Gastrocnemius medialis (tissue), 4 donors: ENCODE measurements at places on chromosomes 3 and 15. TPM values are rescaled to one million over a fixed set of nuclear protein-coding genes. Genes with fewer than 3 reads are reported as not detected.

The CLDN1 gene
- 0.25 TPM for total RNA-seq

The PPP1R14D gene
- total RNA-seq = not detected

DNA sequence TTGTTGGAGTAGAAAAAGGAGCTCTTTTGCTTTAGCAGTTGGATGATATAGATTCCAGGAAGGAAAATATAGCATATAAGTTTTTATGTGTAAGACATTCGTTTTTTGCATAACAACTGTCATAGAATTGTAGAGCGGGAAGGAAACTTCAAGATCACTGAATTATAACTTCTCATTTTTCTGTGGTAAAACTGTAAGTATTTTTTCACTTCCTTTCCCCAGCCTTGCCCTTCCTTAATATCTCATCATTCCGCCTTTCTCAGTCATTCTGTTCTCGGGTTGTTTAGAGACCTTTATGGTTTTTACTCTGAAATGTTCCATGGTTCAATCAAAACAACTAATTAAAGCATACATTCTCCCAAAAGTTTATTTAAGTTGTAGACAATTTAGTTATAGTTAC is 1.1 kb downstream of the EAF2 start:
- DNase-seq = no peak
- H3K4me3 ChIP-seq = peak overlapping the region; percentile 73
- no peaks in the 10 kb centered on the region for H3K27me3 ChIP-seq
- H3K36me3 ChIP-seq = no peaks in the 10 kb centered on the region
- peaks cover 13% of the 10 kb centered on the region for H3K4me1 ChIP-seq
- H3K27ac ChIP-seq = no peak overlapping the region

The TRIM71 gene
- not detected for total RNA-seq

DNA sequence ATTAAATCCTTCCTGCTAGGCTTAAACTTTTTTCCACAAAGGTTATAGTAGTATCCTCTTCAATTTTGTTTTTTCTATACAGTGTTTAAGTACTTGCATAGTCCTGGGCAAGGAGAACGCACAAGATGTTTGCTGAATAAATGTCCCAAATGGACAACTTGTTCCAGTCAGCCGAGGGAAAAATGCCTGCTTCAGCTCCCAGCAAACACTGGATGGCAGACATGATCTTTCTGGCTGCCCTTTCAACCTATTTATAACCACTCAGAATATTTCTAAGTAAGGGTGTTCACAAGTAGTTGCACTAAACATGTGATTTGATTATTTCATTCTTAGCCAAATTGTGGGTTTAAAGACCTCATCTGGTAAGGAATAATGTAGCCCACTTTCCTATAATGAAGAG is 29.8 kb downstream of the GNB4 start:
- peaks cover 7% of the 10 kb centered on the region for H3K36me3 ChIP-seq
- no peak overlapping the region for H3K27ac ChIP-seq
- no peaks in the 10 kb centered on the region for H3K27me3 ChIP-seq
- no peak overlapping the region for H3K4me3 ChIP-seq
- DNase-seq = no peak

DNA sequence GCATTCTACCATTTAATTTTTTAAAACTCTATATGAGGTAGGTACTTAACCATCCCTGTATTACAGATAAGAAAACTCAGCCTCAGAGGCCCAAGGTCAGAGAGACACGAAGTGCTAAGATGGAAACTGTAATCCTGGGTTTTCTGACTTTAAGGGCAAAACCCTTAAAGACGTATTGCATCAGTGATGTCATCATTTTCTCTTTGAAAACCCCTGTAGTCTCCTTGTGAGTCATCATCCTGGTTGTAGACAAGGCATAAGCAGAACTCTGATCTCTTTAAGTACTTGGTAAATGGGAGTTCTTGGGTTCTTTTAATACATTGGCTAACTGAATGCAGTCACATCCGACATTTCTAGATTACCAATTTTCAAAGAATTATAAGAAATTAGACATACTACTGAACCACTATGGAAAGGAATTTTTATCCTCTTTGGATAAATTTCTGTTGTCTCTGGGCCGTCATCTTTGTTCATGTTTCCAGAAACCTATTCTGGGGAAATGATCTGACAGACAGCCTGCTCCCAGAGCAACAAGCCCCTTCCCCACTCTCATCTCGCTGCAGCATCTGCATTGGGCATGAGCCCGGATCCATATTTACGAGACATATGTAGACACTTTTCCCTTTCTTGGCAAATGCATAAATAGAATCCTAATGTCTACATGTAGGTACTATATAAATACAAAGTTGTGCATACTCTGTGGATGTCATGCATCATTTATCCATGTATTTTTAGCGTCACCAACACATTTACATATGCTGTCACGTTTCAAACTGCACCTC is 48.7 kb upstream of the MDFIC2 start:
- H3K27ac ChIP-seq = no peak overlapping the region
- H3K36me3 ChIP-seq = no peaks in the 10 kb centered on the region
- H3K27me3 ChIP-seq = no peaks in the 10 kb centered on the region
- no peak overlapping the region for H3K4me3 ChIP-seq

DNA sequence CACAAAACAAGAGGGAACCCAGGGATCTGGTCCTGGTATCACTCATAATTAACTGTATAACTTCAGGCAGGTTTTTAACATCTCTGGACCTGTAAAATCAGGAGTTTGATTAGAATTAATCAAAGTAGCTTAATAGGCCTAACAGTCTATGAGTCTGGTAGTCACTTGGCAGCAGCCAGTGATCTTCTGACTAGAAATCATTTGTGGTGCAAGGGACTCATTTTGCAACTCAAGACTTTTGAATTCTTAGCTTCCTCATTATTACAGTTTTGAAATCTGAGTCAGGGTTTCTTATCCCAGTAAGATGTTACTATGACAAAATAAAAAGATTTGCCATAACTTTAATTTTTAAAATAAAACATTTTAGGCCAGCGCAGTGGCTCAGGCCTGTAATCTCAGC is 70.8 kb downstream of the TMCC1 start:
- H3K36me3 ChIP-seq = no peaks in the 10 kb centered on the region
- H3K4me1 ChIP-seq = peaks cover 3% of the 10 kb centered on the region
- H3K27me3 ChIP-seq = no peaks in the 10 kb centered on the region
- no peak for DNase-seq
- H3K27ac ChIP-seq = no peak overlapping the region
- no peak overlapping the region for H3K4me3 ChIP-seq

DNA sequence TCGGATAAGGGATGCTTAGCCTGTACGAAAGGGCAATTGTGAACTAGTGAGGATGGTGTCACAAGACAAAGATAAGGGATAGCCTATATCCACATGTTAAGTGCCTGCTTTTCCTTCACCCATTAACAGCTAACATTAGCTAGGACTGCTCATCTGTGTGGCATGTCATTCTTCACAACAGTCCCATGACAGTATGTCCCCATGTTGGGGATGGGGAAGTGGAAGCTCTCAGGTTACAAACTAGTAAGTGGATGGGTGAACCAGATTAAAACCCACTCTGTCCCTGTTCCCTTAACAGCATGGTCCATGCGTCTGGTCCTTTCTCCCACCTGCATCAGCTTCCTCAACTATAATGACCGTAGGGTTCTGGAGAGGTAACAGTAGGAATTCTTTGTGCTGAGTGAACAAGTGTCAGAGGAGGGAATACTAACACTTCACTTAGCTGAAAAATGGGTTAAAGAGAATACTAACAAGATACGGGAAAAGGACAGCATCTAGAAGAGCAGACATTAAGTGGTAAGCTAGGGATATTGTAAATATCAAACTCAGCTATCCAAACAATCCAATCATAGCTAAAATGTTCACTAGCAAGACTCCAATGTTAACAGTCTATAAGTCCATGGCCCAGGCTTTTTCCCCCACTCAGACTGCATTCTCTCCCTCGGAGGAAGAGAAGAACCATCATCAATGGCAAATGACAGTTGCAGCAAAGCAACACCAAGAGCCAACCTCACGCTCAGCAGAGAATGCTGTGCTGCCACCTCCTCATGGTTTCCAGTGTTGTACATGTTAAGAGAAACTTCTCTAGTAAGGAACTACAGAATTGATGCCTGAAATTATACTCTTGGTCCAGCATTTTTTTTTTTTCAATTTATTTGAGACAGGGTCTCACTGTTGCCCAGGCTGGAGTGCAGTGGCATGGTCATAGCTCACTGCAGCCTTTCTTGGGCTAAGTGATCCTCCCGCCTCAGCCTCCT is 5.0 kb downstream of the RPLP1 start:
- peak overlapping the region; percentile 96 for H3K27ac ChIP-seq
- DNase-seq = peak; percentile 75
- H3K4me3 ChIP-seq = no peak overlapping the region
- H3K4me1 ChIP-seq = peaks cover 50% of the 10 kb centered on the region
- H3K27me3 ChIP-seq = no peaks in the 10 kb centered on the region

GRCh38 chr3:137766041-137766875 is 2.1 kb downstream of the SOX14 start:
- peaks cover 9% of the 10 kb centered on the region for H3K4me1 ChIP-seq
- H3K27me3 ChIP-seq = peaks cover 98% of the 10 kb centered on the region
- H3K27ac ChIP-seq = no peak overlapping the region
- H3K36me3 ChIP-seq = no peaks in the 10 kb centered on the region
- no peak for DNase-seq

DNA sequence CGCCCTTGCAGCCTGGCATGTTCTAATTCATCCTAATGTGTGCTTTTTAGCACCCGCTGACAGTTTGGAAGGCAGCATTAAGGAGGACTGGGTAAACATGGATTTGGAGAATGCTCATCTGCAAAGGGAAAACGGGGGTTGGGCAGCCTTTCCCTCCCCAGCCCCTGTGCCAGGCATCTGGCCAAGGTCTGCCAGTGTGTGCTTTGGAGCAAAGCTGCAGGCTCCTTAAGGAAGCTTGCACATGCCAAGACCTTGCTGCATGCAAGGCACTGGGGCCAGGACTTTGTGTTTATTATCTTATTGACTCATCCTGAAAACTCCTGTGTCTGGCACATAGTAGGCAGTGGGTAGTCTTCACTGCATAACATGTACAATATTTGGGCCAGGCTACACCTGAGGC is 20.1 kb downstream of the FAM3D start:
- no peaks in the 10 kb centered on the region for H3K27me3 ChIP-seq
- H3K36me3 ChIP-seq = no peaks in the 10 kb centered on the region
- DNase-seq = no peak
- no peak overlapping the region for H3K27ac ChIP-seq
- no peak overlapping the region for H3K4me3 ChIP-seq

DNA sequence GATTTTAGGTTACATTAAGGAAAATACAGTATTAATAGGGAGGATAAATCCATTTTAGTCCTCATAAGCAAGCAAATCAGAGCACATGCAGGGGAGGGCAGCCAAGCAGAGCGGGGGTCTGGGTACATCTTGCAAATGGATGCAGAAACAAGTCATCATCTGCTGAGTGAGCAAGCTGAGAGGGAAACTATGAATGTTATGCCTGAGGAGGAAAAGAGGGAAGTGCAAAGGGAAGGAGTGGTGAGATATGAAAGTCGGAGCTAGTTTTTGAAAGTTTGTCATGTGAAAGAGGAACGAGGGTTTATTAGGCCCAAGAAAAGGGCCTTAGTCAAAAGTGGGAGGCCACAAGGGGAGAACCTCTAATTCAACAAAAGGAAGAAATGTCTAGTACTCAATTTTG is 15.4 kb downstream of the PTX3 start:
- no peaks in the 10 kb centered on the region for H3K27me3 ChIP-seq
- H3K4me1 ChIP-seq = no peaks in the 10 kb centered on the region
- no peak overlapping the region for H3K27ac ChIP-seq
- H3K4me3 ChIP-seq = no peak overlapping the region
- DNase-seq = no peak
- no peaks in the 10 kb centered on the region for H3K36me3 ChIP-seq
